ENCODE measurements at places on chromosomes 4 and X.

GRCh38 chr4:141330616-141331015 lies 109.9 kb downstream of the ZNF330 start:
- DNase-seq = no peak

DNA sequence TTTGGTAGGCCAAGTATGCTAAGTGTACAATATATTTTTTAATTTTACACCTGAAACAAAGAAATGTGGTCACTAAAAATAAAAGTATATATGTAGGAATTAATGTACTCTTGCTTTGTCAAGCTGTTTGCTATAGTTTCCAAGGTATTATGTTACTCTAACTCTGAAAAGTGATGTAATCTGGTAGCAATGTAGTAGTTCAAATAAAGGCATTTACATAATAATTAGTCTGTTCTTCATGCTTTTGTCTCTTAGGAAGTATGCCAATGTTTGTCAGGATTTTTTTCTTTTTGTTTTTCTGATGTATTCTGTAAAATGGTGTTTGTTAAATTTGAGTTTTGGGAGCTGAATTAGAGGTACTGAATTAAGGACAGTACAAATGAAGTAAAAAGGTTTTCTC lies 89.5 kb downstream of the PLS3 start:
- DNase-seq = no peak

GRCh38 chr4:156672492-156673305 lies 298.9 kb downstream of the PDGFC start:
- no peak for DNase-seq

- no peak for DNase-seq
Measured at GRCh38 chr4:30208731-30209435, 511.3 kb upstream of the PCDH7 start.

DNA sequence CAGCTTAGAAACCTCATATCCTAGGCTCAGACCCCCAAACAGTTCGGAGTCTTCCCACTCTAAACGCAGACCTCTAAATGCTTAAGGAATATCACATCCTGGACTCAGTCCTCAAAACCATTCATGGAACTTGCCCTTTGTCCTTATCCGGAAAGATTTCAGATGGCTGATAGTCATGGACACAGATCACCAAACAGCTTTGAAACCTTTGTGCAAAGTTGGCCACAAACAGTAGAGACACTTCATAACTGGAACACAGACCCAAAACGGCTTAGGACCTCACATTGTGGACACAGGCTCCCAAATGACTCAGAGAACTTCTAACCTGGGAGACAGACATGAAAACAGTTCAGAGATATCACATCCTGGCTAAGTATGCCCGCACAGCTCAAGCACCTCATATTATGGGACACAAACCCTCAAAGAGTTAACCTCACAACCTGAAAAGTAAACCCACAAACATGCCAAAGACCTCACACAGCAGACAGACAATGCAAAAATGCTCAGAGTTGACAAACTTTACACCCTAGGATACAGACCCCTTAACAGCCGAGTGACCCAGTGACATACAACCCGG lies 15.5 kb downstream of the SUV39H1 start:
- no peak for DNase-seq

DNA sequence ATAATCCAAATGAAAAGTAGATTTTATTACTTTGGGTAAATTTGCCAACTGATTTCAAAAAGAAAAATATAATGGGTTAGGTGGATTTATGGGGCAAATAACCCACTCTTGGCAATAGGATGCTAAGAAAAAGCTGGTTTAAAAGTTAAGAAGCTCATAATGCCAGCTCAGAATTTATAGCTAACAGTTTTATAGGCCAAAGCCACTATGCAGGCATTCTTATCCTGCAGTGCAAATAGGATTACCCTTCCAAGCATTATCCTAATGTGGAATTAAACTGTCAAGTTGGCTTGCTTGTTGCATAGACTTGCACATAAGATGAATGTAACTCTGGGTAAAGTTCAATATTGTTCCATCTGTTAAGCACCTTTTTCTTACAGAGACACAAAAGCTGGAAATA lies 703.0 kb downstream of the PCDH18 start:
- DNase-seq = no peak

DNA sequence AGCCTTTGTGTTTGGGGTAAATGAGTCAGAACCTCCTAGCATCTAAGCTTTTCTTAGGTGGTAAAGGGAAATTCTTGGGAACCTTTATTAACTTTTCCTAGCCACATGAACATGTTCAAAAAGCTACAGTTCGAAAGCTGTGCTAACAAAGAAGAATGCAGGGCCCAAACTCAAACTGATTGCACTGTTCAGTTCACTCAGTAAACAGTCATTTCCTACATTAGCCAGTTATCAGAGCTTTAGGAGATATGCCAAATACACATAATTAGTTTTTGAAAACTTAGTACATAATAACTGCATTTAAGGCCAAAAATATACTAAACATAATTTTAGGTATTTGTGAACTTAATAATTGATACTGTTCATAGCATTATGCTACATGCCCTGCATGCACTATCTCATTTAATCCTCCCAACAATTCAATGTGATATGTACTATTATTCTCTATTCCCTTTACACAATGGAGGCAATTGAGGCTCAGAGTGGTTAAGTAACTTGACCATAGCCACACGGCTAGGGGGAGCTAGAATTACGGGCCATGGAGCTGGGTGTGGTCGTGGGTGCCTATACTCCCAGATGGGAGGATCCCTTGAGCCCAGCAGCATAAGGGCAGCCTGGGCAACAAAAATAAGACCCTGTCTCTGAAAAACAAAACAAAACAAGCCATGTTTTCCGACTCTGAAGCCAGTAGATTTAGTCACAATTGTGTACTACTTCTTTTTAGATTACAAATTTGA lies 43.9 kb upstream of the PDGFRA start:
- no peak for DNase-seq

DNA sequence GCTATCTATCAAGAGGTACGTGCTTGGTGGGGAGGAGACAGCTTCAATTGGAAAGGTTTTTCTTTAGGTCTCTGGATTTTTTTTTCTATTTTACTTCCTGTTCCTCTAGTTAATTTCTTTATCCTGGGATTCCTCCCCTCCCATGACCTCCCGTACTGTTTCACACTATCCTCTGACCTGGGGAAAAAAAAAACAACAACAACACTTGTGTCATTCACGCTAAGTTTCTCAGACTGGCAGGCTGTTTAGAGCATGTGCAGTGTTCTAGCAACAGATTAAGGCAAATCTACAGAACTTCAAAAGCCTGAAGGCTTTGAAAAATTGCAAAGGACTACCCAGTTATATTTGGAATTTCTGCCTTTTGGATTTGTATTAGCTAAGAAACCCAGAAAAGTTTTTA lies 358.4 kb downstream of the ARHGAP24 start:
- DNase-seq = no peak

DNA sequence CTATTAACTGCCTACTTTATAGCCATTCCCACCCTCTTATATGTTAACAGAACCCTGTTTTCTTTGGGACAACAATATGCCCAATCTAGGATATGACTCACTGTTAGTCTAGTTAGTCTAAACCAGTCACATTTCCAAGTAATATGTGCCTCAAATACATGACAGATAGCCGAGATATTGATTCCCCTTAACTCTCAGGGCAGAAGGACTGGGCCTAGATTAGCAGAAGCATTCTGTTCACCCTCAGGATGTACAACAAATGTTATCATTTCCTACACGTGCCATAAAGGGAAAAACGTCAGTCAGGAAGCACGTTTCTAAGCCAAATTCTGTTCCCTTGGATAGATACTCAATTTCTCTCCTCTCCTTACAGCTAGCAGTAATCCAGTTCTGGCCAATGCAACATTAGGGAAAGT lies 114.1 kb downstream of the SLC10A7 start:
- no peak for DNase-seq

- no peak for DNase-seq
Measured at GRCh38 chr4:6435010-6435409, 37.4 kb downstream of the PPP2R2C start.

DNA sequence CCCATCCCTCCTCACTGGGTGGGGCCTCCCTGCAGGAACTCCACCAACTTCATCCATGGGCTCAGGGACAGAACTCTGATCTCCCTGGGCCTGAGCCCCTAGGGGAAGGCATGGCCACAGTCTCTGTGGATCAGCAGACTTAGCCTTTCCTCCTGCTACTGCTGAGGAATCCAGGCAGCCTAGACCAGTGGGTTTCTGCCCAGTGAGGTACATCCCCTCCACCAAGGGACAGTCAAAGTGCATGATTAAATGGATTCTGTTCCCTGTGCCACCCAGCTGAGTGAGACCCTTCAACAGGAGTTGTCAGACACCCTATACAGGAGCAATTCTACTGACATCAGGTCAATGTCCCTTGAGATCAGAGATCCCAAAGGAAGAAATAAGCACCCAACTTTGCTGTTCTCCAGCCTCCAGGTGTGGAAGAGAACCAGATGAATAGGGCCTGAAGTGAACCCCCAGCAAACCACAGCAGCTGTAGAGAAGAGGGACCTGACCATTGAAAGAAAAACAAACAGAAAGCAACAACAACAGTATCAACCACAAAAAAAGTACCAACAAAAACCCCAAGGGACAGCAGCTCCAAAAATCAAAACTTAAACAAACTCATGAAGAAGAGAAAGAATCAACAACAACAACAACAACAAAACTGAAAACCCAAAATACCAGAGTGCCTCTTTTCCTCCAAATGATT lies 84.8 kb downstream of the CHIC1 start:
- no peak for DNase-seq

DNA sequence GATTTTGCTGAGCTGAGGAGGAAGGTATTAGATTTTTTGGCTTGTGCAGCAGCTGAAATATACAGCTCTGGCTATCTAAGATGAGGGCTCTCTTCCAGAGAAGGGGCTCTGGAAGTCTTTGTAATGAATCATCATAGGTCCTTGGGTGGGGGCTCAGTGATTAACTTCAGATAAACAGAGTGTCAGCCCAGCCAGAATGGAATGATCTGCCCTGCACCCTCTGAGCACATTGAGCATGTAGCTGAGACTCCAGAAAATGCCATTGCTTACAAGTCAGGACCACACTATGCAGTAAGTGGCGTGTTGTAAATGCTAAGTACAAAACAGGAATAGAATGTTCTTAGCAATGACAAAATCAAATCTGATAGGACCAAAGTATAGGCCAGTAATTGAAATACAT lies 836.0 kb downstream of the PDHA2 start:
- no peak for DNase-seq

GRCh38 chrX:3699821-3700381 lies 13.5 kb downstream of the PRKX start:
- no peak for DNase-seq

DNA sequence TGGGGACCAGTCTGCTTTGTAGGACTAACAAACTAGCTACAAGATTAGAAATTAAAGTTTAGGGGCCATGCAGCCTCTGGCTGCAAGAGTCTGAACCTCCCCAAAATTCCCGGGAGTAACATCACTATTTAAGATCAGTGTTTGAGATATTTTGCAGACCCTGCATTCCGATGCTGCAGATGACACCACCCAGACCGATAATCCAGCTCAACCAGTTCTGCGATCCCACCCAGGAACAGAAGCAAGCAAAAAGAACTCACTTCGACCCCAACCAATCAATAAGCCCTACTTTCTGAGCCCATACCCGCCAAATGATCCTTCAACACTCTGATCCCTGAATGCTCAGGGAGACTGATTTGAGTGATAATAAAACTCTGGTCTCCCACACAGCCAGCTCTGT lies 877.8 kb downstream of the FAT4 start:
- DNase-seq = no peak

GRCh38 chrX:155893521-155893920 lies 12.4 kb downstream of the VAMP7 start:
- no peak for DNase-seq

GRCh38 chrX:47587091-47587891 lies 5.1 kb downstream of the TIMP1 start:
- no peak for DNase-seq

GRCh38 chrX:147978931-147979330 lies 2.2 kb upstream of the FMR1NB start:
- DNase-seq = no peak

DNA sequence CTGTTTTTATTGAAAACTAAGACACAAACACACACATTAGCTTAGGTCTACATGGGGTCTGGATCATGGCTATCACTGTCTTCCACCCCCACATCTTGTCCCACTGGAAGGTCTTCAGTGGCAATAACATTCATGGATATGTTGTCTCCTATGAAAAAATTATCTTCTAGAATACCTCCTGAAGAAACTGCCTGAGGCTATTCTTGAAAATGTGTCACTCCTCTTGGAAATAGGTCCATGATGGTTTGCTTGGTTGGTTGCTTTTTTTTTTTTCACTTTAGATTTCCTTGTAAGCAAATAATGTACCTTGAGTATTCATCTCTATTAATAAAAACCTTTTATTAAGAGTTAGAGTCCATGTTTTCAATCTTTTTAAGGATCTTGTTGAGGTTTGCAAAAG lies 195.3 kb upstream of the PDE5A start:
- no peak for DNase-seq

- no peak for DNase-seq
Measured at GRCh38 chr4:108107101-108107500, 61.6 kb downstream of the LEF1 start.

- DNase-seq = no peak
Measured at GRCh38 chrX:154019633-154020528, at the start of gene IRAK1. Gene IRAK1 (minus strand): TSS chrX:154019902. CDS start chrX:154019812, 90 bp downstream.

DNA sequence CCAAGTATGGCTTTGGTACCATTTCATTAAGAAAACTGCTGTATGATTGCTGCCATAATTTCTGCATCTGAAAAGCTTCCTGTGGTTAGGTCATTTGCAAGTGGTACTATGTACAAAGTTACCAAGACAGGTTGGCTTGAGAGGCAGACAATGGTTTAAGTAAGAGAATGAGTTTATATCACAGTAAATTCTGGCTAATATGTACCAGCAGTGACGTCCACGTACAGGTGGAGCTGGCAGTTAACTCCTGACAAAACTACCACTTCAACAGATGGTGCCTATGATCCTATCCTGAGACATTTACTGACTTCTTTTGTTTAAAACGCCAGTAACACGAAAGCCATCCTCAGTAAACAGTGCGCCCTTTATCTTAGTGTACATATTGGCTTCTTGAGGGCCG lies 198.4 kb downstream of the NR3C2 start:
- no peak for DNase-seq

DNA sequence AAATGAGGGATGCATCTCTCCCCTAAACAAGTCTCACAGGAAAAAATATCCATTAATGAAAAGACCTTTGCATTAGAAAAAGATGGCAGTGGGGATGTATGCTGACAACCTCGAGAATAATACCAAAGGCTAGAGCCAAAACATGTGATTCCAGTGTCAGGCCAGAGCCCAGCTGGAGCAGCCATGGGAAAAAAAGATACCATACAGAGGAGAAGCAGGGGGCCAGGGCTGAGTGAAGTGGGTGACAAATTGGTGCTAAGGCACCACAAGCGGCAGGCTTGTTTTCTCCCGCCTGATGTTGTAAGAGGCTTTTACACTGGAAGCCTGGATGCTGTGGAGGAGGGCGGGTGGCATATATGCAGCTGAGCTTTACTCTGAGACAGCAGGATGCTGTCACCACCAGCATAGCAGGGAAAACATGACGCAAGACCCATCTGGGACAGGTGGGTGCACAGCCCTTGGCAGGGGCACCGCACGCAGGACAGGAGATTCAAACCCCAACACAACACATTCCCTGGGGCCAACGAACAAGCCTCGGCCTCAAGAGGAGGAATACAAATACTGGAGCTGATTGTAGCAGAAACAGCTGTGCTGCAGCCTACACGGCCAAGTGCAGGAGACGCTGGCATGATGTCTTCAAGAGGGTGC lies 91.9 kb downstream of the TSPAN5 start:
- no peak for DNase-seq

- no peak for DNase-seq
Measured at GRCh38 chr4:188822698-188823097, 683.5 kb downstream of the TRIML1 start.

GRCh38 chr4:139901531-139902320 lies 236.1 kb downstream of the MGST2 start:
- no peak for DNase-seq

GRCh38 chr4:183074288-183074990 lies 24.6 kb upstream of the WWC2 start:
- no peak for DNase-seq

Data from stimulated activated CD8-positive, alpha-beta memory T cell treated with anti-CD3 and anti-CD28 coated beads, Interleukin-2, amount 100 ng/mL, for 1 hour (primary cell).